ENCODE measurements at places on chromosomes 13 and 19. TPM values are rescaled to one million over a fixed set of nuclear protein-coding genes. Genes with fewer than 3 reads are reported as not detected.

- DNase-seq, result no peak
Observed at GRCh38 chr19:993831-994393, 6.3 kb upstream of the GRIN3B start.

TSKS gene
- not detected for total RNA-seq

DNA sequence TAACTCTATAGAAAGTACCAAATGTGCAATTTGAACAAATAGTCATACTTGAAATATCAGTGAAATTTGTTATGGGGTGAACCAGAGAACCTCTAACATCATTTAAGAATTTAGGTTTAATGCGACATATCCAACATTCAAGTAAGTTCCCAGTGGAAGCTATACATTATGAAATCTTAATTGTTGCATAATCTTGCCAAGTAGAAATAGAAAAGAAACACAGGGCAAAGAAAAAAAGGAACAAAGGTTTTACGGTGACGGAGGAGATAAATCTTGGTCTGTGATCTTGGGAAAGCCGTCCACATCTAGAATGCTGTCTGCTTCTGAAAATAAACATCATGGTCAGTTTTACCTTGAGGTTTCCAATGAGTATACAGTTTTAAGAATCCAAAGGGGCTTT lies 445.7 kb downstream of the RFC3 start:
- DNase-seq, result no peak

IL27RA gene
- total RNA-seq, result 2.3 TPM

DNA sequence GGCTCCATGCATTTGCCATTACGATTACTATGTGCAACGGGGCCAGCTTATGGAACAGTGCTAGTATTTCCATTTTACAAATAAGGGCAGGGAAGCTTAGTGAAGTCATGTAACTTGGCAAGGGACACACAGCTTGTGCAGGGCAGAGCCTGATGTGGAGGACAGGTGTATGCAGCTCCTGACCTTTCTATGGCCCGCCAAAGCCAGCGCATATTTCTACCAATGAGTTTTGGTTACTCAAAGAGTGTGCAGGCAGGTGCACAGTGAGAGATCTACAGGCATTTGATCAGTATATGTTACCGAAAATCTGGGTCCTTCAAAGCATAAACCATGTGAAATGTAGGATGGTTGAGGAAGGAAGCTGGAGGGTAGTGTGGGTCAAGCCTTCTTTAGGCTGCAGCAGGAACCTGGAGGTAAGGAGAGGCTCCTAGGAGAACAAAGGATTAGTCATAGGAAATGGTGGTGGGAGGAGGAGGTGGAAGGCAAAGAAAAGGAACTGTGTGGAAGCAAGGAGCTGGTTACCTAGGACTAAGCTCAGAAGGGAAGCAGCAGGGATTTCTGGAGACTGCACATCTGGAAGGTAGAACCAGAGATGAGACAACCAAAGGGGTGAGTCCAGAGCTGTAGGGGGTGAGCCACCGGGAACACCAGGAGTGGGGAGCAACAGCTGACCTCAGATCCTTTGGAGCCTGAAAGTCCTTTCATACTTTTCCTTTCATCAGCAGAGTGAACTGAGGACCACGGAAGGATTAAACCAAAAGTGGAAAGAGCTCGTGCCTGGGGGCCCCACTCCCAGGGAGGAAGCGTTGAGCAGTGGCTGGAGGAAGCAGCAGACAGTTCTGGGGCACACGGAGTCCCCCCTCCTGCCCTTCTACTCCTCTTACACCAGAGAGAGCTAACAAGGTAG lies 4.2 kb upstream of the PDX1 start:
- no peak for DNase-seq

GRCh38 chr19:32165750-32166149 lies 179.7 kb upstream of the ZNF507 start:
- no peak for DNase-seq

- DNase-seq, result no peak
Observed at GRCh38 chr13:97539651-97540610, 106.0 kb downstream of the RAP2A start.

- DNase-seq, result no peak
Observed at GRCh38 chr19:33299051-33299688, 3.2 kb downstream of the CEBPA start.

NLRP7 gene
- not detected for total RNA-seq

F2RL3 gene
- total RNA-seq, result 4.6 TPM

DNA sequence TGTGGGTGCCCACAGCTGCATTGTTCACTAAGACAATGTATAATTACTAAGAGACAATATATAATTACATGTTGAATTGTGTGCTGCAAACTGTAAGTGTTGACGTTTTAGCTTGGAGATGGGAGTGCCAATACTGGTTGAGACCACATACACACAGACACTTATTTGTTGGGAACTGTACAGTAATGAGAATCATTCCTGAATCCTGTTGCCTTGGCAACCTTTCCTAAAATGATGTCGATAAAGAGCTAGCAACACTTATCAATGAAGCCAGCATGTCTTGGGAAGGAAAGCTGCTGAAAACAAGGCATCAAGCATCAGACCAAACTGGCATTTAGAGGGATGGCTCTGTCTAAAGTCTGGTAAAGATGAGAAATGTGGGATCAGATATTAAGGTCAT lies 51.3 kb downstream of the PCDH8 start:
- no peak for DNase-seq

DNA sequence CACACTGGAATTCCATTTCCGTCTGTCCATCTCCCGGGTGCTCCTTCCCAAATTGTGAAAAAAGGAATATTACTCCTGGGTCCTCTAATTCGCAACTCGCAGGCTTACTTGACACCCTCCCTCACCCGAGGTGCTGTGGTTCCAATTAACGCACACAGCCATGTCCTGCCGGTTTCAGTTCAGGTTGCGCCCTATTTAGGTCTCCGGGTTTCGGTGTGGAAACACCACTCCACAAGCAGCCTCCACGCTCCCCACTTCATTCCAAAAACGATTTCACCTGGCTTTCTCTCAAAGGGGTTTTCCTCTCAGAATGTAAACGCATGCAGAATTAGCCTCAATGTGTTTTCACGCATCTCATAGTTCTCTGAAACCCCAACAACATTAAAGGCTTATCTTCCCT lies 37.9 kb downstream of the NAXD start:
- no peak for DNase-seq

GRCh38 chr13:33191425-33192210 lies 93.9 kb downstream of the STARD13 start:
- no peak for DNase-seq

DNA sequence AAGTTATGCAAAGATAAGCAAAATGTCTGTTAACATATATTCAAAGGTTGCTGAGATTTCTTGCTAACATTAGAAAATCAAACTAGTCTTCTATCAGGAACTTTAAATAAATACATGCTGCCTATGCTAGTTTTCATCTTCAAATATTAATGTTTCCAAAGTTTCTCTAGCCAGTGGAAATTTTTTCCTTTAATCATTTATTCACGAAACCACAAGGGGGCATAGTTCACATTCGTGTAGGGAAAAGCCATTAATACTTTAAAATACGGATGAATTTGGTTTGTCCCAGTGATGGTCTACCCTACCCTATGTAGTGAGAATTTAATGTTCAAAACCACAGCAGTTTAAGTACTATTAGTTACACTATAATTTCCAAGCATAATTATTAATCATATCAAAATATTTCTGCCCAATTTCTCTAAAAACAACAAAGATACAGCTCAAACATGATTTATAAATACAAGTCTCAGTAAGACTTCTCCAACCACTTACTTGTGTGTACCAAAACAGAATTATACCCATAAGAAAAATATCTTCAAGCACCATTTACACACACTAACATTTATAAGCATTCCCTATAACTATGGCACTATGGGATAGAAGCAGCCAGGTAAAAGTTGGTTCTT lies 16.2 kb downstream of the NUFIP1 start:
- DNase-seq, result peak; percentile 23

RUBCNL gene
- not detected for total RNA-seq

- no peak for DNase-seq
Observed at GRCh38 chr19:35345671-35346111, 2.0 kb upstream of the FFAR1 start.

LPAR2 gene
- 0.72 TPM for total RNA-seq

DNA sequence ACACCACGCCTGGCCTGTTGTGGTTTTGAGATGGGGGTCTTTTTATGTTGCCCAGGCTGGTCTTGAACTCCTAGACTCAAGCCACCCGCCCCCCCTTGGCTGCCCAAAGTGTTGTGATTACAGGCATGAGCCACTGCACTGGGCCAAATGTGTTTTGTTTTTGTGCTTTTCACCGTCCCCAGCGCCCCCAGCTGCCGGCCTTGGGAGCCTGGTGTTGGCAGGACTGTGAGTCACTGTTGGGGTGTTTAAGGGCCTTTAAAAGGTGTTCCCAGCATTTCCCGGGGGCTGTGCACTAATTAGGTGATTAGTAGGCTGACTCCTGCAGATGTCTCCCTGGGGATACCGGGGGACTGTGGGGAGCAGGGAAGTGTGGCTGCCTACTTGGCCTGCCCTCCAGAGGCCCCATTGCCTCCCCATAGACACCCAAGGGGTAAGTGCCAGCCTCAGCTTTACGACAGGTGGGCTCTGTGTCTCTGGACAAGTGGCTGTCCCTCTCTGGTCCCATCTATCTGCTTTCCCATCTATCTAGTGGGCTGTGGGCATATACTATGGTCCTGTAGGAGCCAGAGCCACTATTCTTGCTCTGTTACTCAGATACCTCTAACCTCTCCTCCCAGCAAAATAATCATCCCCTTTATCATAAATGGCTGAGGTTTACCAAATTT lies 11.8 kb upstream of the TLE5 start:
- peak; percentile 31 for DNase-seq

DNA sequence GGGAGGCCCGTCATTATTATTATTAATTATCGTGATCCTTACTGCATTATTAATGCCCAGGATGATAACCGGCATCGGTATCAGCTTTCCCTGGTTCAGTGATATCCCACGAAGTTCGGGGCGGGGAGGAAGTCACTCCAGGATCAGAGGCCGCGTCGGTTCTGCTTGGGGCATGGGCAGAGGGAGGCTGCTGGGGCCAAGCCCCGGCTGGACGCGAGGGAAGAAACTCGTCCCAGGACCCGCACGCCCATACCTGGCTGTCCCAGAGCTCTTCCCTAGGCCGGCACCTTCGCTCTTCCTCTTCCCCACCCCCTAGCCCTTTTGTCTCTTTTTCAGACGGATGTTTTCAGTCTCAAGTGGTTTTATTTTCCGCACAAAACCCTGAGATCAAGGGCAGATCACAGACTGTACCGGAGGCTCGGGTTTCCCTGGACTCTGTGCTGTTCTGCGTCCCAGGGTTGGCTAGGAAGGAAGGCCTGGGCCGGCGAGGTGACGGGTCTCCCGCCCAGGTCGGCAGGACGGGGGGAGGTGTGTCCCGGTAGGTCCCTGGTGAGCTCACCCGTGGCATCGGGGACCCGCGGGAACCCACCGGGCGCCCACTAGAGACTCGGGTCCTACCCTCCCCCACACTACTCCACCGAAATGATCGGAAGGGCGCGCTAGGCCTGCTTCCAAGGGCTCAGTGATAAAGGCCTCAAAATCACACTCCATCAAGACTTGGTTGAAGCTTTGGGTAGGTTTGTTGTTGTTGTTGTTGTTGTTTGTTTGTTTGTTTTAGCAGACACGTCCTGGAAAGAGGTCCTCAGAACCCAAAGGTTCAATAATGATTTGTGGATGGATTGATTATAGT lies 7.9 kb downstream of the ZIC2 start:
- DNase-seq, result no peak

DNA sequence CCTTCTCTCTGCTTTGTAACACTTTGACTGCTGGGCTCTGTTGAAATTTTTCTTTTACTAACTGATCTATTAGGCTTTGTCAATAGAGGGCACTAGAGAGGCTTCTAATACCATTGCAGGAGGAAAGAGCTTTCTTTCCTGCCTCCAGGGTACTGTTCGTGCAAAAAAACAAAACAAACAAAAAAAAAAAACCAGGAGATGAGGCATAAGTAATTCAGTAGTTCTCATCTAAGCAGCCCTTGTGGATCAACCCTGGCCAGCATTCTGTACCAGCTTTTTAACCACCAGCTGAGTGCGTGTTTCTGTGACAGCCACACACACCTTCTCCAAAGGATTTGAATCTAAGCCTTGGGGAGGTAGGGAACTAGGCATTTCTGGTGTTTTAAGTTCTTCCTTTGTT lies 1707.6 kb upstream of the SLC10A2 start:
- peak; percentile 9 for DNase-seq

- DNase-seq, result peak; percentile 44
Observed at GRCh38 chr19:18762125-18763023, 28.7 kb downstream of the COMP start.

DNA sequence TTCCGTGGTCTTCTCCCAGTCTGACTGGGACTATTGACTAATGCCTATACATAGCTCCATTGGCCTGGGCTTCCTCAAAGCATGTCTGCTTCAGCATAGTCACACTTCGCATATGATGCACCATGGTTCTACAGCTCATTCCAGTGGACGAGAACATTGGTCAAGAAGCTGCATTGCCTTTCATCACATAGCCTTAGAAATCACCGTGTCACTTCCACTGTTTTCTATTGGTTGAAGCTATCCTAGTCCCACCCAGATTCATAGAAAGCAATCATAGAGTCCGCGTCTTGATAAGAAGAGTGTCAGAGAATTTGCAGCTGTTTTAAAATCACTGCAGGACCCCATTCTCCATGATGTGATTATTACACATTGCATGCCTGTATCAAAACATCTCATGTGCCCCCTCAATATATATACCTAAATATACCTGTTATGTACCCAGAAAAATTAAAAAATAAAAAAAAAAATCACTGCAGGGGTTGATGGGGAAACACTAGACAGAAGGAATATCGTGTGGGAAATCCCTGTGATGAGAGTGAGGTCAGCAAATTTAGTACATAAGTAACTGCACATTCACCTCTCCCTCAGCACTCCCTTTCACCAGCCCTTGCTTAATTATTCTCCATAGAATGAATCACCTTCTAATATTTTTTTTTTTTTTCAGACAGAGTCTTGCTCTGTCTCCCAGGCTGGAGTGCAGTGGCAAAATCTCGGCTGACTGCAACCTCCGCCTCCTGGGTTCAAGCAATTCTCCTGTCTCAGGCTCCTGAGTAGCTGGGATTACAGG lies 2.2 kb upstream of the ARHGAP33 start:
- DNase-seq, result peak; percentile 33

APC2 gene
- not detected for total RNA-seq

DNA sequence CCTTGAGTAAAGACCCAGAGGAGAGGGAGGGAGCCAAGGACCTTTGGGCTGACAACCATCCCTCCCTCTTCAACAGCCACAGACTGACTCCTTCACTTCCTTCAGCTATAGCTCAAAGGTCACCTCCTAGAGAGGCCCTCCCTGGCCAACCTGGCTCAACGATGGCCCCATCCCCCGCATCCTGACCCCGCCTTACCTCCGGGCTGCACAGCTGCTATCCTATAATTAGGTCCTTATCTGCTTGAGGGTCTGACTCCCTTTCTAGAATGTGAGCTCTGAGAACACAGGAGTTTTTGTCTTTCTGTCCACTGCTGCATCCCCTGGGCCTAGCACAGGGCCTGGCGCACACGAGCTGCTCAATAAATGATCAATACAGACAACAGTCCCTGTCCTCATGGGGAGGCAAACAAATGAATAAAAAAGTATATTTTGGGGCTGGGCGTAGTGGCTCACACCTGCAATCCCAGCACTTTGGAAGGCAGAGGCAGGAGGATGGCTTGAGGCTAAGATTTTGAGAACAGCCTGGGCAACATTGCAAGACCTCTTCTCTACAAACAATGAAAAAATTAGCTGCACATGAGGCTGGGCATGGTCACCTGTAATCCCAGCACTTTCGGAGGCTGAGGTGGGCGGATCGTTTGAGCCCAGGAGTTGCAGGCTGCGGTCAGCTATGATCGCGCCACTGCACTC lies 6.6 kb upstream of the LGALS4 start:
- no peak for DNase-seq

- DNase-seq, result no peak
Observed at GRCh38 chr19:39307822-39308530, 11.8 kb downstream of the IFNL1 start.

OR7C1 gene
- under 0.01 TPM for total RNA-seq

Data from RPMI7951 (cell line).